CD4-positive, CD25-positive, alpha-beta regulatory T cell (primary cell): ENCODE measurements at places on chromosomes 5 and 9. TPM values are rescaled to one million over a fixed set of nuclear protein-coding genes. Genes with fewer than 3 reads are reported as not detected.

DNA sequence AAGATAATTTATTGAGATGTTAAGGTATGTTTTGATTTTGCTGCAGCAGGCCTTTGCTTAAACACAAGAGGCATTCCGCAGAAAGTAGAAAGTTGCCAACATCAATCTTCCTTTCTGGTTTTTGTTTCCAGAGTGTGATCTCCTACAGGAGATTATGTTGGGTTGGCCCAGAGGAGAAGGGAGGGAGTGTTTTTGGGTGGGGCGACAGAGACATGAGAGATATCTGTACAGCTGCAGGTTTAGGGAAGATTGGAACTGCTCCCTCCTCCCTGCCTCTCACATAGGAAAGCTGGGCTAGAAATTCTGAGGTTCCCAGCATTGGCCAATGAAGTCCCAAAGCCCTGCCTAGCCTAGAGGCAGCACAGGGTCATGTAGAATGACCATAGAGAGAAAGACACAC, 211.0 kb downstream of the CEMIP2 start:
- no peak for DNase-seq
- no peaks in the 10 kb centered on the region for H3K4me1 ChIP-seq
- H3K4me3 ChIP-seq: no peak overlapping the region
- peaks cover 11% of the 10 kb centered on the region for H3K27me3 ChIP-seq
- no peak overlapping the region for H3K27ac ChIP-seq
- H3K36me3 ChIP-seq: no peaks in the 10 kb centered on the region

DNA sequence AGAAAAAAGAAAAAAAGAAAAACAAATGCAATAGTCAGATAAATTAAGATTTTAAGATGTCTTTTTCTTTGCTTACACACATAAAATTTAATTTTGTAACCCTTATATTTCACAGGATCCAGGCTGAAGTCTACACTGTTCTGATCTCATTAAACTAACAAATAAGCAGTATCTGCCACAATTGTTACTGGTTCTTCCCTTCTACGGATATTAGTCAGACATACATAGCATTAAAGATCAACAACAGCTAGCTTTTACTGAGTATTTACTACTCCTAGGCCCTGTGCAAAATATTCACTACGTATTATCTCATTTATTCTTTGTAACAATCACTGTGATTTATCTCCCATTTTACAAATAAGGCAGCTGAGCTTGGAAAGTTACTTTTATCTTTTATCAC, 34.9 kb downstream of the GNAQ start:
- no peaks in the 10 kb centered on the region for H3K4me1 ChIP-seq
- H3K36me3 ChIP-seq: peaks cover 4% of the 10 kb centered on the region
- no peak for DNase-seq
- H3K27ac ChIP-seq: no peak overlapping the region
- no peak overlapping the region for H3K4me3 ChIP-seq

- no peaks in the 10 kb centered on the region for H3K36me3 ChIP-seq
- H3K4me3 ChIP-seq: no peak overlapping the region
- H3K27me3 ChIP-seq: peaks cover 17% of the 10 kb centered on the region
- H3K27ac ChIP-seq: no peak overlapping the region
Observed at GRCh38 chr5:135303582-135304173, 95.4 kb downstream of the MACROH2A1 start.

DNA sequence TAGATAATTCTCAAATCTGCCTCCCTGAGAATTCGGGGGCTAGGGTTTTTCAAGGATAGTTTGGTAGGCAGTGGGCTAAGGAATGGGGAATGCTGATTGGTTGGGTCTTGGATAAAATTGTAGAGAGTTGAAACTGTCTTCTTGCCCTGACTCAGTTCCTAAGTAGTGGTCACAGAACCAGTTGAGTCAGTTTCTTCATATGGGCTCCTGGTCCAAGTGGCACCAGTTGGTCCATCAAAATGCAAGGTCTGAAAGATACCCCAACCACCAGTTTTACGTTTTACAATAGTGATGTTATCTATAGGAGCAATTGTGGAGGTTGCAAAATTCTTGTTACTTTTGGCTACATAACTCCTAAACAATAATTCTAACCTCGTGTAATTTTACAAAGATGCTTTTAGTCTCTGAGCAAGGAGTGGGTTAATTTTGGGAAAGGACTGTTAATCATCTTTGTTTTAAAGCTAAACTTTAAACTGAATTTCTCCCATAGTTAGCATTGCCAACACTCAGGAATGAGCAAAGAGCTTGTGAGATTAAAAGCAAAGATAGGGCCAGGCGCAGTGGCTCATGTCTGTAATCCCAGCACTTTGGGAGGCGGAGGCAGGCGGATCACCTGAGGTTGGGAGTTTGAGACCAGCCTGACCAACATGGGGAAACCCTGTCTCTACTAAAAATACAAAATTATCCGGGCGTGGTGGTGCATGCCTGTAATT, 7.7 kb downstream of the CDK7 start:
- H3K4me3 ChIP-seq: no peak overlapping the region
- H3K27ac ChIP-seq: no peak overlapping the region
- H3K36me3 ChIP-seq: peaks cover 13% of the 10 kb centered on the region
- H3K4me1 ChIP-seq: peaks cover 14% of the 10 kb centered on the region
- H3K27me3 ChIP-seq: no peaks in the 10 kb centered on the region
- DNase-seq: no peak

DNA sequence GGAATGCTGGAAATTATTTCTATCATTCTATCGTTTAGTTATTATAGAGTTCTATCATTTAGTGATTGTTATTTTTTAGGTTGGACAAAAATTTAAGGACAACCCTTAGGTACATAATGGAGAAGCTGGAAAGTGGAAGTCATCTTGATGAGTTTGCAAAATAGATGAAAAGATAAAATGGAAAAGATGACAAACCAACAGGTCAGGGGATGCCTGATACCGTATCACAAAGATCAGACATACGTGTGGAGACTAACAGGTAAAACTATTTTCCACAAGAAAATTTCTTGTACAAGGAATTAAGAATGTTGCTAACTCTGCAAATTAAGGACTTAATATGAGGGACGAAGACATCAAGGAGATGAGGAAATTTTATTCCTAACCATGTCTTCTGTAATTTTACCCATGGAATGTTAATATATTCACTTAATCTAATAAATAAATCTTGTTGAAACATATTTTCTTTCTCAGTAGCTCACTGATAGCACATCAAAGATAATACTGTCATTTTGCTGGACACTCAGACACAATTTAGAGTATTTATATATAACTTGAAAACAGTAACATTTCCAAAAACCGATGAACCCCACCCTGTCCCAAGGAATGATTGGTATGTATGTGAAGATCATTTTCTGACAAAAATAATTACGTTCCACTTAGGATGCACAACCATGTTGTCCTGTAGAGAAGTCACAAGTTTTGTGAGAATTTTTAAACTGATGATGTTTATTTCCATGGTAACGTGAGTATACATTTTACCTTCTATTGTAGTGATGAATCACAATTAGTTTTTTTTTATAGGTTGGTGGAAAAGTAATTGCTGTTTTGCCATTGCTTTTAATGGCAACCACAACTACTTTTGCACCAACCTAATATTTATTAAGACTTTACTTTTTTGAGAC, 2.6 kb downstream of the LURAP1L start:
- H3K4me3 ChIP-seq: no peak overlapping the region
- DNase-seq: no peak
- H3K4me1 ChIP-seq: no peaks in the 10 kb centered on the region

DNA sequence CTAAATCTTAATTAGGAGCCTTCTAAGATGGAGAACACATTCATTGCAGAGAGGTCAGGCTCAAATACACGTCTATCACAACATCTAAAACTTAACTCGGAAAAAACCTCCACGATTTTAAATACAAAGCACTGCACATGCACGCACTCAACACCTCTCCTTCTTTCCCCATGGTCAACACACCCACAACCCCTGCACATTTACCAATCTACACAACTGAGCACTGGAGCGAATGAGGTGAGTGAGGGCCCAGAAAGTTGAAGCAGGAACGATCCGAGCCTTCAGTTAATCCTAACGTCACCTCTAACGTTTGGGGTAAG, 278 bp upstream of the NIPSNAP3A start:
- peak overlapping the region; percentile 86 for H3K4me3 ChIP-seq
- no peaks in the 10 kb centered on the region for H3K27me3 ChIP-seq
- DNase-seq: no peak
- H3K4me1 ChIP-seq: peaks cover 19% of the 10 kb centered on the region

TPD52L3 gene
- not detected for total RNA-seq

DNAH5 gene
- total RNA-seq: not detected

HAPLN1 gene
- not detected for total RNA-seq

IFNB1 gene
- total RNA-seq: not detected

ANKRD34B gene
- not detected for total RNA-seq

SLC45A2 gene
- total RNA-seq: not detected
